Astrocyte (in vitro differentiated cells and primary cell): ENCODE measurements at places on chromosomes 7 and 10.
A peak's percentile ranks its signal among the peaks of the same experiment; 100 is the strongest.

GRCh38 chr10:3237530-3237929 lies 64.9 kb upstream of the PITRM1 start:
- no peak for DNase-seq

- no peak for DNase-seq
Observed at GRCh38 chr10:100723770-100724530, 21.4 kb upstream of the PAX2 start.

DNA sequence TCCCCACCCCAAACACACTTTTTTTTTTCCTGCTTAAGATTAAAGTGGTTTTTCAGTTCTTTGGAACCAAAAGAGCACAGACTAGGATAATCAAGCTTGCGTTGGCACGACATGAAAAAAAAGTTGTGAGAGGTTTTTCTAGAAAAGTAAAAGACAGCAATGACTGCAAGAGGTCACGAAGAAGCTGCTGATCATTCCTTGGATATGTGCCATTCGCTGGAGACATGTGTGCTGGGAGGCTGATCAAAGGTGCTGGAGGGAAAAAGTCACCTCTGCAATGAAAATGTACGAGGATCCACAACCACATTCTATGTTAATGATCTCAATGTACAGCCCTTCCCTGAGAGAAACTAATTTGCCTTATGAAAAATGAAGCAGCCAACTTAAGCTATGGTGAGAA lies 5.4 kb downstream of the AKR1B1 start:
- no peak for DNase-seq

DNA sequence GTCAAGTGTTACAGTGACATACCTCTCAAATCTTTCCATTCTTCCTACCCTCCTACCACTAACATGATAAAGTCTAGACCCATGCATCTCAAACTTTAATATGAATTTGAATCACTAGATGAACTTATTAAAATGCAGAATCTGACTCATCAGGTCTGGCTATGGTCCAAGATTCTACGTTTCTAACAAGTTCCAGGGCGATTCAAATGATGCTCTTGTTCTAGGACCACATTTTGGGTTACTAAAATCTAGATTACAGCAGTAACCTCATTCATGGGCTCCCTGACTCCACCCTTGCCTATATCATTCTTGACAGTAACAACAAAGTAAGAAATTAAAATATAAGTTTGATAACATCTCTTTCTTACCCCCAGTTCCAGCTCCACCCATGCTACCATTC lies 124.8 kb upstream of the LSM8 start:
- DNase-seq: no peak

GRCh38 chr10:94299417-94299816 lies 63.3 kb downstream of the NOC3L start:
- DNase-seq: peak; percentile 83

- peak; percentile 7 for DNase-seq
Observed at GRCh38 chr10:70381471-70382421, 679 bp downstream of the LRRC20 start.

- DNase-seq: no peak
Observed at GRCh38 chr10:128030498-128031072, 95.6 kb downstream of the MKI67 start.

- no peak for DNase-seq
Observed at GRCh38 chr10:68296843-68297663, 34.8 kb upstream of the HNRNPH3 start.

GRCh38 chr10:67662415-67662814 lies 33.6 kb downstream of the CTNNA3 start:
- DNase-seq: no peak

GRCh38 chr10:19946791-19947190 lies 130.6 kb downstream of the PLXDC2 start:
- no peak for DNase-seq

- DNase-seq: no peak
Observed at GRCh38 chr10:112218036-112218390, 34.4 kb upstream of the GPAM start.

DNA sequence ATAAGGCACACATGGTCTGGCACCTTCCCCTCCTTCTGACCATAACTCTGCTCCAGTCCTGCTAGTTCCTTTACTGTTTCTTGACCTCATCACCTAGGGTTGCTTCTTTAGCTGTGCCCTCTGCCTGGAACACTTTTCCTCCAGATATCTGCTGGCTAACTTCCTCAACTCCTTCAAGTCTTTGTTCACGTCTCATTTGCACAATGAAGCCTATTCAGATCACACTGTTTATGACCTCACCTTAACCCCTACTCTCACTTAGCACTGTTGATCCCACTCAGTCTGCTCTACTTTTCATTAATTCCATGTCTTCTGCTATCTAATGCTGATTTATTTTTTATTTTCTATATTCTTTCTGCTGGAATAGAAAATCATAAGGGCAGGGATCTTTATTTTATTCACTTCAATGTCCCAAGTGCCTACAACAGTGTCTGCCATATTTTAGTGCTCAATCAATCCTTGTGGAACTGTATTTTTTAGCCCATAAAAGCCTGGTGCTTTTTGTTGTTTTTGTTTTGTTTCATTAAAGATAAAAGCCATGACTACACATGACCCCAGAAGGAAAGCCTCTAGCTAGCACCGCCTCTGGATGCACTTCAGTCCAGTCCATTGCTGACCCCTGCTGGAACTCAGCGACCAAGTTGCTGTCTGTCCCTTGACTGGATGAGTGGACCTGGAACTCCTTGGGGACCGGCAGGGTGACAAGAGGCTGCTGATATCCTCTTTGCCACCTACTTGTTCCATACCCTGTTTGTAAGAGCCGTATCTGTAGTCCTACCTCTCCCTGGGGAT lies 12.3 kb downstream of the KLF14 start:
- peak; percentile 50 for DNase-seq

DNA sequence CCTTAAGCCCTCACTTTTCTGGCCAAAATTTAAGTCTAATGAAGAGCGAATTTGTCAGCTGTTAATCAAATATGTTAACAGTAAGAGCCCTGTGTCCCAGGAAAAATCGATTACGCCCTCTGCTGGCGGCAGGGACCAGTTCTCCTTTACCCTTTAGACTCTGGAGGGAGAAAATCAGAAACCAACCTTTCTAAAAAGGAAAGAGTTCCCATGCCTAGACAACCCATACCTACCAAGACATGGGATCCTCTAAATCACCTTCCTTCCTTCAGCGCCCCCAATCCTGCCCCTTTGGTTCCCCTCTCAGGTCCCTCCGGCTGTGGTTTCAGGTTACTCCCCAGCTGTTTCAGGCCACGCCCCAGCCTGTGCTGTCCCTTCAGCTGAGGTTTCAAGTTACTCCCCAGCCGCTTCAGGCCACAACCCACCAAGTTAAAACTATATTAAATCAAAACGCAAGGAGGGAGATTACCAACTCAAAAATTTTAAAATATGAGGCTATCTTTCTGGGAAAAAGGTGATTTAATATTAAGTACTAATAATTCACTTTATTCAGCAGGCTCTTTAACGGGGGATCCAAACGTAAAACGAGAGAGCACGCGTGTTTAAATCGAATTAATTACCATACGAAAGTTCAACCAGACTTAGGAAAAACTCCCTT lies 1.4 kb upstream of the AKR1B15 start:
- DNase-seq: peak; percentile 65

- DNase-seq: no peak
Observed at GRCh38 chr7:134900166-134900982, 85.9 kb upstream of the AGBL3 start.

DNA sequence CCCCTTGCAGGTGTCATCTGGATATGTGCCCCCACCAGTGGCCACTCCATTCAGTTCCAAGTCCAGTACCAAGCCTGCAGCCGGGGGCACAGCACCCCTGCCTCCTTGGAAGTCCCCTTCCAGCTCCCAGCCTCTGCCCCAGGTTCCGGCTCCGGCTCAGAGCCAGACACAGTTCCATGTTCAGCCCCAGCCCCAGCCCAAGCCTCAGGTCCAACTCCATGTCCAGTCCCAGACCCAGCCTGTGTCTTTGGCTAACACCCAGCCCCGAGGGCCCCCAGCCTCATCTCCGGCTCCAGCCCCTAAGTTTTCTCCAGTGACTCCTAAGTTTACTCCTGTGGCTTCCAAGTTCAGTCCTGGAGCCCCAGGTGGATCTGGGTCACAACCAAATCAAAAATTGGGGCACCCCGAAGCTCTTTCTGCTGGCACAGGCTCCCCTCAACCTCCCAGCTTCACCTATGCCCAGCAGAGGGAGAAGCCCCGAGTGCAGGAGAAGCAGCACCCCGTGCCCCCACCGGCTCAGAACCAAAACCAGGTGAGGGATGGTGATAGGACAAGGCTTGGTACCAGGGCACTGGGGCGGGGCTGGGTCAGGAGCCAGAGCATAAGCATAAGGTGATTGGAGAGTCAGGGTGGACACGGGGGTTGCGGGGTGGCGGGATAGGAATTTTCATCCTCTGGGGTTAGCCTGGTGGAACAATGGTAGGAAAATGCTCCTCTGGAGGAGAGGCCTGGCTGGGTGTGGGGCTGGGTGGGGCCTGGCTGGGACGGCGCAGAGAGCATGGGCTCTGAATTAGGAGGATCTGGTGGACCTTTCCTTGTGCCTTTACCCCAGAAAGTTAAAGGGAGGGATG lies 1.9 kb downstream of the ZYX start:
- DNase-seq: no peak

GRCh38 chr7:22418251-22419046 lies 61.5 kb upstream of the RAPGEF5 start:
- no peak for DNase-seq

DNA sequence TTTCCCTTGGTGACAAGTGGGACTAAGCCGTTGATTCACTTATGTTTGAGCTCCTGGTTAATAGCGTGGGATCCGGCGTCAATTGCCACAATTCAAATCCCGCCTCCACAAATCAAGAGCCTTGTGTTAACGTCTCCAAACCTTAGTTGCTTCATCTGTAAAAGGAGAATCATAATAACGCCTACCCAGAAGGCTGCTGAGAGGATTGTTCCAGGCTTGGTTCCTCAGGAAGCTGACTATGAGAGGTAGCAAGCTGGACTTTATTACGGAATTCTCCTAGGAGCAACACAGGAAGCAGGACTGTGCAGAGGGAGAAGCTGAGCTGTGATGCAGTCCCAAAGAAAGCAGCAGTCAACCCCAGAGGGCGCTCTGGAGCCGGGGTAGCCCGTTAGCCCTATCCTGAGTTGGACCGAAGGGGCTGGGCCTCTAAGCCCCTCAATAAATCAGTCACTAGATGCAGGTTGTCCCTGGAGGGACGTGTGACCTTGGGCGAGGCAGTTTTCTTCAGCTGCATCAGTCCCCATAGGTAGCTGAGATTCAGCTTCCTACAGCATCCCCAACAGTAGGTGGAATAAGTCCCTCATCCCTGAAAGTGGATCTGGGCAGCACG lies 6.9 kb upstream of the BAG3 start:
- DNase-seq: no peak

DNA sequence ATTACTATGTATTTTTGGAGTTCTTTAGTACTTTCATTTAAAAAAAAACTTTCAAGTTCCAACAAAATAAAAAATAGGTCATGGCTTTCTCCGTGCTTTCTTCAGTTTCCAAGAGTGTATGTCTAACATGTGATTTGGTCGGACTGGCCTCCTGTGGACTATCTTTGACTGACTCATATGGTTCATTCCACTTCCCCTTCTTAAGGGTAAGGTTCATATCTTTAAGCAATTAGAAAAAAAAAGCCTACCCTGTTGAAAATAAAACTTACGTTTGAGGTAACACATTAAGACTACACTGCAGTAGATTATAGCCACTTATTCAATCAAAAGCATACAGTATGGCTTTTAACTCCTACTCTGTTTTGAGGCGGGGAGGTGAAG lies 112.8 kb upstream of the AHR start:
- DNase-seq: peak; percentile 80

- DNase-seq: peak; percentile 87
Observed at GRCh38 chr10:29804025-29804852, 169.5 kb upstream of the SVIL start.

GRCh38 chr7:30353532-30353931 lies 69.1 kb downstream of the ZNRF2 start:
- no peak for DNase-seq

- DNase-seq: no peak
Observed at GRCh38 chr7:93375603-93376002, 143.4 kb downstream of the VPS50 start.

DNA sequence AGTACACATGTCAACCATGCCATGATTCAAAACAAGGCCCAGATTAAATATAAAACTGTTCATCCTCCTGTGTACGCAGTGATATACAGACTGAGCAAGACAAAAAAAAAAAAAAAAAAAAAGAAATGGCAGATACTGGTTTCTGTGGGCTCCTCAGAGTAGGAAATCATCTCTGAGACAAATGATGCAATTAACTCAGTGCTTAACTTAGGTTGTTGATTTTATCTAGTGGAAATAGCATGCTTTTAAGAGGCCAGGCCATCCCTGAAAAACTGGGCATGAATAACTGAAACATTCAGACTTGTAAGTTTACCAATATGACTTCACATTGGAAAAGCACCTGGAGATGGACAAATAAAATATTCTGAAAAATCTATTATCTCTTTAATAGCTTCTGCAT lies 69.0 kb downstream of the DKK1 start:
- no peak for DNase-seq

GRCh38 chr7:12398186-12398585 lies 5.5 kb downstream of the VWDE start:
- DNase-seq: no peak

GRCh38 chr7:726084-726853 lies at the start of gene DNAAF5:
Gene DNAAF5, plus strand, starts transcription at chr7:726699. Its CDS starts 22 bp downstream, at chr7:726721.
- peak; percentile 68 for DNase-seq

DNA sequence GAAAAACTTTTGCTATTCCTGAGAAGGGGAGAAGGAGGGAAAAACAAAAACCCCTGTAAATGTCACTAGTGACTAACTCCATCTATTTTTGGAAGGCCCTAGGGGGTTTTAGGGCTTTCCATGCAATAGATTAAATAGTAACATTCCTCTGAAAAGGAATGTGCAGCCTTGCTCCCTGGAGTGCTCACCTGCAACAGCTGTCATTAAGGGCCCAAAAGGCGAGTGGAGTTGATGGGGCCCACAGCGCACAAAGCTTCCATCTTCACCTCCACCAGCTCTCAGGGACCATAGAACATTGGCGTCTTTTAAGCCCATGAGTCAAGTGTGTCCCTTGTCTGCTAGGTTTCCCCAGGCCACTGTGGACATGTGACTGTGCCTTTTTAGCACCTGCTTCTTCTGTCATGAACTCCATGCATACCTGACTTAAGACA lies 58.0 kb upstream of the IL6 start:
- DNase-seq: no peak

DNA sequence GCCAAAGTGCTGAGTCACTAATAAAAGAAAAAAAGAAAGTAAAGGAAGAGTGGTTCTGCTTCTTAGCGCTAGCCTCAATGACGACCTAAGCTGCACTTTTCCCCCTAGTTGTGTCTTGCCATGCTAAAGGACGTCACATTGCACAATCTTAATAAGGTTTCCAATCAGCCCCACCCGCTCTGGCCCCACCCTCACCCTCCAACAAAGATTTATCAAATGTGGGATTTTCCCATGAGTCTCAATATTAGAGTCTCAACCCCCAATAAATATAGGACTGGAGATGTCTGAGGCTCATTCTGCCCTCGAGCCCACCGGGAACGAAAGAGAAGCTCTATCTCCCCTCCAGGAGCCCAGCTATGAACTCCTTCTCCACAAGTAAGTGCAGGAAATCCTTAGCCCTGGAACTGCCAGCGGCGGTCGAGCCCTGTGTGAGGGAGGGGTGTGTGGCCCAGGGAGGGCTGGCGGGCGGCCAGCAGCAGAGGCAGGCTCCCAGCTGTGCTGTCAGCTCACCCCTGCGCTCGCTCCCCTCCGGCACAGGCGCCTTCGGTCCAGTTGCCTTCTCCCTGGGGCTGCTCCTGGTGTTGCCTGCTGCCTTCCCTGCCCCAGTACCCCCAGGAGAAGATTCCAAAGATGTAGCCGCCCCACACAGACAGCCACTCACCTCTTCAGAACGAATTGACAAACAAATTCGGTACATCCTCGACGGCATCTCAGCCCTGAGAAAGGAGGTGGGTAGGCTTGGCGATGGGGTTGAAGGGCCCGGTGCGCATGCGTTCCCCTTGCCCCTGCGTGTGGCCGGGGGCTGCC lies at the start of gene IL6:
Gene IL6 (plus strand): TSS at position 294 of the 807 bp plus-strand sequence. CDS start 63 bp downstream, at position 357.
- DNase-seq: peak; percentile 95

- no peak for DNase-seq
Observed at GRCh38 chr7:157379493-157379892, 42.7 kb downstream of the DNAJB6 start.
